ENCODE measurements at places on chromosomes 11 and 22.

DNA sequence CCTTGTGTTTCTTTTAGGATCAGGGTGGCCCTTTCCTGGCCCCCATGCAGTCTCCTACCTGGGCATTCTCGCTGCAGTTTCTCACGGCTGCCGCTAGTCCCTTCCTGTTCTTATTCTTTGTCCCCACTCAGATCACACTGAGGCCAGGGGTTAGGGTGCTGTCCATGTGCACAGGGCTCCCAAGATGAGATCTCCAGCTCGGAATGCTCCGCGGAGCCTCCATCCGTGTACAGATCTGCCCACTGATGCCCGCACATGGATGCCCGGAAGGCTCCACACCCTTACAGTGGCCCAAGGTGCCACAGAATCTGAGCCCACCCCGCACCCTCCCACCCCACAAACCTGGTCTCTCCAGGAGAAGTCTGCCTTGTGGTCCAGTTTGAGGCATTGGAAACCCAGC lies 457.3 kb downstream of the TBC1D22A start:
- DNase-seq = no peak

GRCh38 chr22:27538666-27539065 lies 262.9 kb downstream of the MN1 start:
- no peak for DNase-seq

DNA sequence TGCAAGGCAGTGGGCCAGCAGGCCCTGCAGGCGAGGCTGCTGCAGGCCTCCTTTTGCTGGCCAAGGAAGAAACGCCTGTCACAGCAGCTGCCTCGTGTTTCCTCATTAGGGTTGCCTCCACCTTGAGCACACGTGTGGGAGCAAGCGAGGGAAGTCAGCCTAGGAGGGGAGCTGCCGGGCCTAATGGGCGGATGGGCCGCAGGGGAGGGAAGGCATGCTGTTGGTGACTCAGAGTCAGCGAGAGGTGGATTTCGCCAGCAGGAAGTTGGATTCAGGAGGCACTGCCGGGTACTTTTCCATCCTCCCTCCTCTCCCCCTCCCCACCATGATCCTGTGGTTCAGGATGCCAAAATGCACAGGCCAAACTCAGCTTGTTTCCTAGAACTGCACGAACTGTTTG lies 498.7 kb downstream of the METTL15 start:
- no peak for DNase-seq

- no peak for DNase-seq
Observed at GRCh38 chr11:86046116-86046515, 22.8 kb downstream of the PICALM start.

DNA sequence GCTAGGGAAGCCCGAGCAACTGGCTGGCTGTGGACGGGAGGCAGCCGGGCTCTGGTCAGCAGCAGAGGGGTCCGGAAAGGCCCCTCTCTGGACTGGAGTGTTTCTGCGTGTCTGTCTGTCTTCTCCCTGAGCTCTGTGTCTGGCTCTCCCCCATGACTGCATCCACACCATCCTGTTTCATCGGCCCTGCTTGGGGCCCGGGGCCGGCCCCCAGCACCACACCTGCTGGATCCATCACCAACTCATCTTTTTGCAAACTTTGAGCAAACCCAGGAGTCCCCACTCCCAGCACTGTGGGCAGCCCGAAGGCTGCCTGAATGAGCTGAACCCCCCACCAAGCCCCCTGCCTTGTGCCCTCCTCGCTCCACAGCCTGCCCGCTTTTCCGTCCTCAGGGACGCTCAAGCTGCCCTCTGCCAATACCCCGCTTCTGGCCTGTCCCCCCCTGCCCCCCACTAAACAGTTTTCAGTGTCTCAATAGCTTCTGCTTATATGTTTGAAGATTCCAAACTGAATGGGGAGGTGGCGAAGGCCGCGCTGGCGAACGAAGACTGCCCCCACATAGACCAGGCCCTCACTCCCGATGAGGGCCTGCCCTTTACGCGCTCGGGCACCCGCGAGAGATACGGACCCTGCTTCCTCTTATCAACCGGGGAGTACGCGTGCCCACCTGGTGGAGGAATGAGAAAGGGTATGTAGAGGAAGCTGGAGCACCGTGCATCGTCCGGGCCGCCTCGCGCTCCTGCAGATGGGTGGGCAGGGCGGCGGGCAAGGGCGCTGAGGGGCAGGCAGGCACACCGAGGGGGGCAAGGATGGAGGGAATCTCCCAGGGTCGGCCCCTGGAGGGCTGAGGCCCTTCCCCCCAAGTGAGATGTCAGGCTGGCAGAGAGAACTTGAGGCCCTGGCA lies 44.6 kb downstream of the KCNC1 start:
- DNase-seq = no peak

GRCh38 chr11:8760896-8761295 lies 78.3 kb downstream of the RPL27A start:
- DNase-seq = no peak

DNA sequence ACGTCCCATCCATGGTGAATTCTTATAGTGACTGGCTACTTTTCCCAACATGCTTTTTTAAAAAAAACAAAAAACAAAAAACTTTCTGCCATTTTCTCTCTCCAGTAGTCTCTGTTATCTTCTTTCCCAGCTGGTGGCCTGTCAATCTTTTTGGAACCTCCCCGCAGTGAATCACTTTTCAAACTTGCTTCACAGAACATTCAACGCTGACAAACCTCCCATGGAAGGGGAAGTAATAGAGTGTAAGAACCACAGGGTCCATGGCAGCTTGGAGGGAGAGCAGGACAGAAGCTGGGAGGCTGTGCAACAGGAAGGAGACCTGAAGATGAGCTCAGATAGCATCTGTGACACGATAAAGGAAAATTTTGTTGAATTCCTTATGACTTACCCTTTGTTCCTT lies 9.8 kb upstream of the CECR2 start:
- DNase-seq = no peak

- no peak for DNase-seq
Observed at GRCh38 chr11:125062218-125062930, 731 bp upstream of the SLC37A2 start.

- DNase-seq = peak; percentile 38
Observed at GRCh38 chr22:47533961-47534803, 771.7 kb downstream of the TBC1D22A start.

DNA sequence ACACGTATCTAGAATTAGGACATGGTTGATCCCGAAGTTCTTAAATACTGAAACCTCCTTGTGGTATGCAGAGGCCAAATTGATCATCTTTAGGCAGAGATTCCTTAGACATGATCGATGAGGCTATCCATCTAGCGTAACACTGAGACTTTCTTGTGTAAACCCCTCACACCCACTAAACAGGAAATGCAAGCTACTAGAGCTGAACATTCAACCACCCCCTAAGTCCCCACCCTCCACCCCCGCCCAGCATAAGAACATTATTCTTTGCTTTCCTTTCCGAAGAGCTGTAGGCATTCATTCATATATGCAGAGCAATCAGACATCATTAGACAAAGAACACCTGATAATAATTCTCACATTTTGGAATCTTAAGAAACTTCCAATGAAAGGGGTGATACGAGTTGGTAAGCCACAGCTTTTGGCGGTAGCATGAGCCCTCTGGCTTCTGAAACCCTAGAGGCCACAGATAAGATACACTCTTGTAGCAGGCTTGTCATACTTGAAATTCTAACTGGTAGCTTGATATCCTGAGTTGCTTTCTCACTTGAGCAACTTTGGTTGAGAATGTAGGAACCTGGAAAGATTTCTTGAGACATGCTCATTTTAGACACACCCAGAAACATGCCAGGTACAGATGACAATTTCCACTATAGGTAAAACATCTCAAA lies 42.2 kb downstream of the FLI1 start:
- DNase-seq = no peak

- DNase-seq = no peak
Observed at GRCh38 chr11:86118253-86118652, 49.4 kb upstream of the PICALM start.

GRCh38 chr11:92702805-92703448 lies 266.5 kb upstream of the MTNR1B start:
- no peak for DNase-seq

DNA sequence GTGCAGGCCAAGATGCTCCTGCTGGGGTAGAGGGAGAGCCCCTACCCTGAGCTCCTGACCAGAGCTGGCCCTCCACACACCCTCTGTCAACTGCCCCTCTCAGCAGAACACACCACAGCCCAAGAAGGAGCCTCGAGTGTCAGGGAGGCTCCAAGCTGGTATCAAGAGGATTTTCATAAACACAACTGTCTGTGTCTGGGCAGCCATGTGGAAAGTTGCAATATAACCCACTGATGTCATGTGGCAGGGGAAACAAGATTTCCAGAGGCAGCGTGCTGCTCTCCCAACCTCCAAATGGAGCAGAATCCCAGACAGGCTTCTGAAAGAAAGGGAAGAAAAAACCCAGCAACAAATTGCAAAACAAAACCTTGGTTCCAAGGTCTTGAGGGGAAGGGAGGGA lies 569.9 kb downstream of the BUD13 start:
- no peak for DNase-seq

DNA sequence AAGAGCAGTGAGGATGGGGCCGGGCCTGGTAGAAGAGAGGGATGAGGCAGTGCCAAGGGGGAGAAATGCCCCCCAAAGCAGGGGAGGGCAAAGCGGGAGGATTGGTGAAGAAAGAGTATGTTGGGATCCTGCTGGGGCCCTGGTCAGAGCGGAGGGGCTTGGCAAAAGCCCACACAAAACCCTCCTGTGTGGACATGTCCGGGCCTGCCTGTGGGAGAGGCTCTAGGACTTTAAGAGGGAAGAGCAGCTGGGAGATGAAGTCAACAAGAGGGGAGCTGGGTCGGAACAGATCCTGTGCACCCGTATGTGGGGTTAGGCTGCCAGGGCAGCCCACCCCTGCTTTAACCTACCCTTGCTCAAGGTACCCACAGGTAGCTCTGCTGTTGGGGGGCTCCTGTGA lies 25.8 kb downstream of the ART5 start:
- DNase-seq = peak; percentile 45

- no peak for DNase-seq
Observed at GRCh38 chr11:110971140-110971539, 258.9 kb upstream of the ARHGAP20 start.

- no peak for DNase-seq
Observed at GRCh38 chr11:58506935-58507334, 970 bp downstream of the OR5B21 start.

GRCh38 chr11:27203077-27203647 lies 159.9 kb downstream of the CCDC34 start:
- DNase-seq = no peak

- no peak for DNase-seq
Observed at GRCh38 chr22:24578355-24579257, 14.3 kb downstream of the LRRC75B start.

DNA sequence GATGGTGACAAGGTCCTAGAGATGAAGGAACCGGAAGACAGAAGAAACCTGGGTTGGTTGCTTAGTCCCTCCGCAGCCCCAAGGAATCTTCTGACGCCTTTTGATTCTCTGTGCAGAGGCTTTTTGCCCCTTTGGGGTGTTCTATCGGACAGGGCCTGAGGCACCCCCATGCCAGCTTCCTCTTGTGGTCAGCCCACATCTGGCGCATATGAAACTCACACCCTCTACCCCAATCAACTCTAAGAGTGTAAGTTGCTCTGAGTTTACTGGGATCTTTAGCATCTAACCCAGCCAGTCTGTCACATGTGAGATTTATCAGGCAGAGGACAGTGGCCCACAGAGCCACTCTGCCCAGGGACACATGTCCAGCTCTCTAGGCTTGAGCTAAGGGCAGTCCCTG lies 17.4 kb downstream of the RASD2 start:
- DNase-seq = no peak

DNA sequence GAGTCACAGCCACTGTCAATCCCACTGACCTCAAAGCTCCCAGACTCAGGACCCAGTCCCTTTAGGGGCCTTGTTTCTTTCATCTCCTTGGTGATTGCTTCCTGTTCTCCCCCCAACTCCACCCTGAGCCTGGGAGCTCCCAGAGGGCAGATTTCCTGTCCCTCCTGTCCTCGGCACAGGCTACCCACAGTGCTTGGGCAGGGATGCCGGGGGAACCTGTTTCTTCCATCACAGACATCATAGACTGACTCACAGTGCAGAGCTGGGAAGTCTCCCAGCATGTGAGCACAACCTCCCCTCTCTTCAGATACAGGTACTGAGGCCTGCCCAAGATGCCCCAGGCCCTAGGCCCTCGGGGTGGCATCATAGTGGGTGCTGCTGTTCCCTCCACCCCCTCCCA lies 16.6 kb downstream of the TRIM29 start:
- DNase-seq = no peak

DNA sequence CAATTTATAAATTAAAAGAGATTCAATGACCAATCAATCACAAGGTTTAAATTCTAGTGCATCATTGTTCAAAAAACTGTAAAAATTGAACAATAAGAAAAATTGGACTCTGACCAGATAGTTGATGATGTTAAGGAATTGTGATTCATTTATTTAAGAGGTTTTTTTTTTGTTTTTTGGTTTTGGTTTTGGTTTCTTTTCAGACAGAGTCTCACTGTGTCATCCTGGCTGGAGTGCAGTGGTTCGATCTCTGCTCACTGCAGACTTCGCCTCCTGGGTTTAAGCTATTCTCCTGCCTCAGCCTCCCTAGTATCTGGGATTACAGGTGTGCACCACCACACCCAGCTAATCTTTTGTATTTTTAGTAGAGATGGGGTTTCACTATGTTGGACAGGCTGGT lies 17.1 kb upstream of the EIF3M start:
- DNase-seq = no peak

DNA sequence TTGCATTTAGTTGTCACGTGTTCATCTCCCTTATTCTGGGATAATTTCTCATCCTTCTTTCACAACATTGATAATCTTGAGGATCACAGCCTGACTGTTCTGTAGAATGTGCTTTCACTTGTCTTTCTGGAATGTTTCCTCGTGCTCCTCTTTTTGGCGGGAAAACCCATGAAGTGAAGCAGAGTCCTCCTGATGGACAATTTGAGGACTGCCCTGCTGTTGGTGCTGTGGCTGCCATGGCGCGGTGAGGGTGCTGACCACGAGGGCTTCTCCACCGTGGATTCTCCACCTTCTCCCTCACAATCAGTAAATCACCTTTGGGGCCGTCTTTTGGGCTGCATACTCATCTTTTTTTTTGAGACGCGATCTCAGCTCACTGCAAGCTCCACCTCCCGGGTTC lies 946.9 kb downstream of the BRD1 start:
- DNase-seq = no peak

DNA sequence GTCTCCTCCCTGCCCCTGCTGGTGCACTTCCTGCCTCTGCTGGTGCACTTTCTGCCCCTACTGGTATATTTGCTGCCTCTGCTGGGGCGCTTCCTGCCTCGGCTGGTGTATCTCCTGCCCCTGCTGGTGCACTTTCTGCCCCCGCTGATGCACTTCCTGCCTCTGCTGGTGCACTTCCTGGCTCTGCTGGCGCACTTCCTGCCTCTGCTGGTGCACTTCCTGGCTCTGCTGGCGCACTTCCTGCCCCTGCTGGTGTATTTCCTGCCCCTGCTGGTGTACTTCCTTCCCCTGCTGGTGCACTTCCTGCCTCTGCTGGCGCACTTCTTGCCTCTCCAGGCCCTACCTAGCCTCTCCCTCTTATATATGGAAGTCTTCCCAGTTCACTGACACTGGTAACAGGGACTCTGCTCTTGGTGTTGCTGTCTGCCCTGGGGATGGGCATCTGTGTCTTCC lies 10.1 kb downstream of the MTFP1 start:
- no peak for DNase-seq

GRCh38 chr11:72643547-72643946 lies 30.7 kb downstream of the PDE2A start:
- DNase-seq = no peak

Measured in NCI-H1105 (cell line).